Activated naive CD4-positive, alpha-beta T cell treated with anti-CD3 and anti-CD28 coated beads for 36 hours (primary cell): ENCODE measurements at places on chromosomes 2 and 18. TPM values are rescaled to one million over a fixed set of nuclear protein-coding genes. Genes with fewer than 3 reads are reported as not detected.

DNA sequence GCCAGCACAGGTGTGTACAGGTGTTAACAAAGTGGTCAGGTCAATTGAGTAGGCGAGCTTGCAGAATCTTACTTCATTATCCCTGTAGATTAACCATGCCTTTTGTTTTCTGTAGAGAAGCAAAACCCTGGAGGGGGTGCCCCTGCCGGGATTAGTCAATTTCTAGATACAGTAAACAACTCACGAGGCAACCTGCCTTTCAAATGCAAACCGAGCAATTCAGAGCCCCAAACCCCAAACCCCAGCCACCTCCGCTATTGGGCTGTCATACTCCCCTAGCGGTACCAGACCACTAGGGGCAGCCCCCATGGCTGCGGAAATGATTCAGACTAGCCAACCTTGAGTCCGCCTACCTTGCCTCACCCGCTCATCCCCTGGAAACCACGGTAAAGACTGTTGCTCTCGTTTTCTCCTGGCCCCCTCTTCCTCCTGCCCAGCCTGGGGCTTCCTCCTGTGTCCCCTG, 61.4 kb upstream of the KIF5C start:
- H3K27ac ChIP-seq = no peak overlapping the region
- H3K4me3 ChIP-seq = no peak overlapping the region
- peak; percentile 44 for DNase-seq
- peaks cover 6% of the 10 kb centered on the region for H3K27me3 ChIP-seq
- H3K4me1 ChIP-seq = no peaks in the 10 kb centered on the region

- no peaks in the 10 kb centered on the region for H3K36me3 ChIP-seq
- H3K4me1 ChIP-seq = no peaks in the 10 kb centered on the region
- no peak for DNase-seq
- H3K4me3 ChIP-seq = no peak overlapping the region
- no peaks in the 10 kb centered on the region for H3K27me3 ChIP-seq
Measured at GRCh38 chr2:77102927-77103326, 419.2 kb downstream of the LRRTM4 start.

DNA sequence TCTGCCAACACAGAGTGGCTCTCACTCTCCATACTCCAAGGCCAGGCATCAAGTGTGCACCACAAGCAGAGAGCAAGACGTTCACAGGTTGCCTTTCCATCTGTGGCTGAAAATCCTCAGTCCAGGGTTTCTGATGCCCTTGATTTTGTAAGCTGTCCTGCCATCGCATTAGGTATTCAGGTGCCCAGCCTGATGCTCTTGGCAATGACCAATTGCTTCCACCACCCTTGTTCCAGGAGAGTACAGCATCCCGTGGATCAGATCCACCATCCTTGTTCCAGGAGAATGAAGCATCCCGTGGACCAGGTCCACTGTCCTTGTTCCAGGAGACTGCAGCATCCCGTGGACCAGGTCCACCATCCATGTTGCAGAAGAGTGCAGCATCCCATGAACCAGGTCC, 133.4 kb upstream of the GPC1 start:
- peaks cover 2% of the 10 kb centered on the region for H3K27me3 ChIP-seq
- no peak for DNase-seq
- H3K36me3 ChIP-seq = no peaks in the 10 kb centered on the region
- H3K4me3 ChIP-seq = no peak overlapping the region
- no peaks in the 10 kb centered on the region for H3K4me1 ChIP-seq

DNA sequence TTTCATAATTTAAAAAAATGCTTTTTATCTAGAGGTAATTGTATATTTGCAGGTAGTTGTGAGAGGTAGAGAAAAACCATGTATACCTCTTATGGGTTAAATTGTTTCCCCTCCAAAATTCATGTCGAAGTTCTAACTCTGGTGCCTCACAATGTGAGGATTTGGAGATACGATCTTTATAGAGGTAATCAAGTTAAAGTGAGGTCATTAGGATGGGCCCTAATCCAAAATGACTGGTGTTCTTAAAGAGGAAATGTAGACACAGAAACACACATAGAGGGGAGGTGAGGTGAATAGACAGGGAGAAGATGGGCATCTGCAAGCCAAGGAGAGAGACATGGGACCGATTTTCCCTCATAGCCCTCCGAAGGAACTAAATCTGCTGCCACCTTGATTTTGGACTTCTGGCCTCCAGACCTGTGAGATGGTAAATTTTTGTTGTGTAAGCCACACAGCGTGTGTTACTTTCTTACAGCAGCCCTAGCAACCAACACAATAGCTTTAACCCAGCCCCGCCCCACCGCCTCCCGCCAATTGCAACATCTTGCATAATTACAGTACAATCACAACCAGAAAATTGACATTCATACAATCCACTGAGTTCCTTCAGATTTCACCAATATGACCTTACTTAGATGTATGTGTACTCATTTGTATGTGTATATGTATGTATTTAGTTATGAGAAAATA, 208.9 kb downstream of the MIB1 start:
- no peaks in the 10 kb centered on the region for H3K36me3 ChIP-seq
- H3K27ac ChIP-seq = no peak overlapping the region
- H3K4me1 ChIP-seq = no peaks in the 10 kb centered on the region
- no peak overlapping the region for H3K4me3 ChIP-seq
- H3K27me3 ChIP-seq = peaks cover 21% of the 10 kb centered on the region
- DNase-seq = no peak

GRCh38 chr18:44848644-44849335, 168.1 kb downstream of the SETBP1 start:
- no peaks in the 10 kb centered on the region for H3K4me1 ChIP-seq
- DNase-seq = no peak
- no peak overlapping the region for H3K4me3 ChIP-seq
- H3K27me3 ChIP-seq = peaks cover 10% of the 10 kb centered on the region
- no peak overlapping the region for H3K27ac ChIP-seq

- no peaks in the 10 kb centered on the region for H3K4me1 ChIP-seq
- peaks cover 2% of the 10 kb centered on the region for H3K27me3 ChIP-seq
- H3K4me3 ChIP-seq = no peak overlapping the region
- DNase-seq = no peak
- H3K36me3 ChIP-seq = no peaks in the 10 kb centered on the region
- H3K27ac ChIP-seq = no peak overlapping the region
Measured at GRCh38 chr2:219861307-219861706, 233.9 kb downstream of the SLC4A3 start.

DNA sequence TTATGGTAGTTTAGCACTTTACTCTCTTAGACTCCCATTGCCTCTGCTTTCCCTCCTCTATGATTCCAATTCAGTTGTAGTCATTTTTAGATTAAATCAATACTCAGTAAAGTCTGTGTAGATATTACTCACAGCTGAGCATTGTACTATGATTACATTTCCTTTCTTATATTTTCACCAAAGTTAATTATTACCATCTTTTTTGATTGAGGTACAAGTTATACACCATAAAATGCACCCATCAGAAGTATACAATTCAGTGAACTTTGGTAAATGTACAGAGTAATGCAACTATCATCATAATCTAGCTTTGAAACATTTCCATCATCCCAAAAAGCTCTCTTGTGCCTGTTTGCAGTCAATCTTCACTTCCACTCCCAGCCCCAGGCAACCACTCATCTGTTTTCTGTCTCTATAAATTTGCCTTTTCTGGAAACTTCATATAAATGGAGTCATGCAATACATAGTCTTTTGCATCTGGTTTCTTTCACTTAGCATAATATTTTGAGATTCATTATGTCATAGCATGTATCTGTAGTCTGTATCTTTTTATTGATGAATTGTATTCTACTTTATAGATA, 30.2 kb upstream of the ETAA1 start:
- H3K27me3 ChIP-seq = peaks cover 17% of the 10 kb centered on the region
- H3K4me1 ChIP-seq = no peaks in the 10 kb centered on the region
- H3K4me3 ChIP-seq = no peak overlapping the region
- no peak overlapping the region for H3K27ac ChIP-seq
- no peaks in the 10 kb centered on the region for H3K36me3 ChIP-seq

NEU4 gene
- total RNA-seq = not detected

DAW1 gene
- total RNA-seq = not detected

EGR4 gene
- 0.07 TPM for total RNA-seq

INPP5D gene
- total RNA-seq = 51.0 TPM

LCT gene
- 0.07 TPM for total RNA-seq

ANO7 gene
- 0.57 TPM for total RNA-seq

LYG1 gene
- total RNA-seq = 0.36 TPM

HOXD13 gene
- not detected for total RNA-seq
